ENCODE measurements at places on chromosomes 6 and 20. TPM values are rescaled to one million over a fixed set of nuclear protein-coding genes. Genes with fewer than 3 reads are reported as not detected.

EPPIN gene
- not detected for total RNA-seq

C20orf202 gene
- total RNA-seq, result not detected

OOEP gene
- total RNA-seq, result not detected

GRCh38 chr6:20160541-20161283 lies 51.6 kb downstream of the MBOAT1 start:
- no peak for DNase-seq

DNA sequence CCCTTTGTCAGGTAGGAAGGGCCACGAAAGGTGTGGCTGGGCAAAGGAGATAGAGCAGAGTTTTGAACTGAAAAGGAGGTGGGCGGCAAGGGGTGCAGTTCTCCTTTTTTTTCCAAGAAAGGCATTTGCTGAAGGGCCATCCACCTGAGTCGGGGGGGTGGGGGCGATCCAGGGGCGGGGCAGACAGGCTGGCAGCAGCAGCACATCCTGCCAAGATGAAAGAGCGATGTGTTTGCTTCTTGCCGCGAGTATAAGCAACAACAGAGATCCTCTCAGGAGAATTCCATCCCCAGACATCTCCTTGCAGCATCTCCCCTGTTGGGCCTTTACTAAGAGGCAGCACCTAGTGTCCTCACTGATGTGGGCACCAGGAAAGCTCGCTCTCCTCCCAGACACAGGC lies 516.5 kb downstream of the CD83 start:
- no peak for DNase-seq

GRCh38 chr6:13872681-13873080 lies 52.1 kb upstream of the RNF182 start:
- no peak for DNase-seq

- no peak for DNase-seq
Observed at GRCh38 chr6:120355822-120356221, 978.5 kb downstream of the TBC1D32 start.

All from pulmonary artery endothelial cell (primary cell).